ENCODE measurements at places on chromosomes 5 and 9. TPM values are rescaled to one million over a fixed set of nuclear protein-coding genes. Genes with fewer than 3 reads are reported as not detected.

DNA sequence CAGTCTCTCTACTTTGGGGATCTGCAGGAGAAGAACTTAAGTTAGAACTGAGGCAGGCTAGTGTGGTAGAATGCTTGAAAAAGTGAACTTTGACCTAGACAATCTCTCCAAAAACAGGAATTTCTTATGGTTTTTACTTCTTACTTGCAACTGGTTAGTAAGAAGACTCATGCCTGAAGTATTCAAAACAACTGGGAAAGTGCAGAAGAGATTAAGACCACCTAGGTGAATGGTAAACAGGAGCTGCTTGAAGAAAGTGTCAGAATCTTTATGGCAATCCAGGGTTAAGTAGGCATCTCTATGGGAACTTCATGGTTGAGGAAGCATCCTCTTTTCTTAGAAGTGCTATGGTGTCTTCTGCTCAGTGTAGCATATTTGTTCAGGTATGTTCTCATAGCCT, 428.6 kb upstream of the TLE4 start:
- no peak for DNase-seq

- DNase-seq: no peak
These were observed 154.0 kb downstream of the FRMD3 start for GRCh38 chr9:83384214-83384613.

DNA sequence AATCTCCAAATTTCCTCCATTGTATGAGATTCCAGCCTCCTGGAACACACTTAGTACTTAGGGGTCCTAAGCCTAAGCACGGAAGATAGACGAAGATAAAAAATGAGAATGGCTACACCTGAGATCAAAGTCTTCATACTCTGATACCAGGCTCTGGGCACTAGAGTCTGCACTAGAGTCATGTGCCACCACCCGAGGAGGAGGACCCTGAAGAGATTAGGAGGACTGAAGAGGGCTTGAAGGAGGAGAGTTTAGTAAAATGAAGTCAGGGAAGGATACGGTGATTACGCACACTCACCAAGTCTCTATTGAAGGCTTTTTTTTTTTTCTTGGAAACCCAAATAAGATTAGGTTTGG, 573 bp upstream of the SPATA24 start:
- no peak for DNase-seq

GRCh38 chr5:145847499-145848497, 12.7 kb upstream of the PRELID2 start:
- DNase-seq: peak; percentile 80

GRCh38 chr5:97338729-97339128, 155.7 kb upstream of the RIOK2 start:
- no peak for DNase-seq

GRCh38 chr9:134943836-134944235, 26.1 kb upstream of the FCN1 start:
- DNase-seq: no peak

DNA sequence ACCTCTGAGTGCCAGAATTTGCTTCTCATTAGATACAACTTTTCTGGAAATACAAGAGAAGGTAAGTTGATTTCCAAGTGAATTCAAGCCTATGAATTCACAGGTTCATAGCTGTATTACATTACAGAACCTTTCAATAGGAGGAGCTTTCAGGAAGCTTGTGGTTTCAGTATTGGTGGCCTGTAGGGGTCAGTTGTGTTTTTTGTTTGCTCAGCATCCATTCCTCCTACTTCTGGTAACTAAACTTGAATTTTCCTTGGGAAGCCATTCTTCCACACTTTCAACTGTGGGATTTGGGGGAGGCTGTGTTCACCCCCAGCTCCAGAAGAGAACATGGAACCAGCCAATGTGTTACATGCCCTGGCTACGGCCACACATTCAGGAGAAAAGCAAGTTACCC, 5.6 kb upstream of the CYSTM1 start:
- no peak for DNase-seq

DNA sequence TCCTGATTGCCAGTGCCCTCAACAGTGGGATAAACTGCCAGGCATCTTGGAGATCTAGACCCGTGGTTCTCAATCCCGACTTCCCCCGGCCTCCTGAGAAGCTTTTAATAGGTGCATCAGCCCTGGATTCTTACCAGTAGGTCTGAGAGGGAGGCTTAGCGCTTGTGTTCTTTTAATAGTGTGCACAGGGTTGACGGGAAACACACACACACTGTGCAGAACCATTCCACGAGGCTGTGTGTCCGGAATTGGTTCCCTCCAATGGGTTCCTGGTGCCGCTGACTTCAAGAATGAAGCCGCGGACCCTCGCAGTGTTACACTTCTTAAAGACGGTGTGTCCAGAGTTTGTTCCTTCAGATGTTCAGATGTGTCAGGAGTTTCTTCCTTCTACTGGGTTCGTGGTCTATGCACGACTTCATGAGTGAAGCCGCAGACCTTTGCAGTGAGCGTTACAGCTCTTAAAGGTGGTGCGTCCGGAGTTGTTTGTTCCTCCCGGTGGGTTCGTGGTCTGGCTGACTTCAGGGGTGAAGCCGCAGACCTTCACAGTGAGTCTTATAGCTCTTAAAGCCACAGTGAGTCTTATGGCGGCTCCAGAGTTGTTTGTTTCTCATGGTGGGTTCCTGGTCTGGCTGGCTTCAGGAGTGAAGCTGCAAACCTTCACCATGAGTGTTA, 46.6 kb upstream of the PRSS3 start:
- no peak for DNase-seq

DNA sequence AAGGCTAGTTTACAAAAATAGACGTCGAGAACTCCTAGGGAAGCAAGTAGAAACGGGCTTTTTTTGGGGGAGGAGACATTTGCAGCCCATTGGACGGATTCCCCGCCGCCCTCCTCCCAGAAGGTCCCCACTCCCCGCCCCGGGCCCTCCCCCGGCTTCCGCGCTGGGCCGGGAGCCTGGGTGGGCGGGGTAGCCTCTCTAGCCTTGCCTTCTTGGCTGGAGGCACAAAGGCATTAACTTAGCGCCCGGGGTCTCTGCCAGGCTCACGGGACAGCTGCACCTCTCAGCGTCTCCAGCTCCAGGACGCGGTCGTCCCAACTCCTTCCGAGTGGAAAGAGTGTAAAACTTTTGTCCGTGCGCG, at the start of gene DMRTA1:
Gene DMRTA1 (plus strand): TSS at position 236 of the 361 bp plus-strand sequence. CDS start 242 bp downstream, outside the sequence.
- DNase-seq: peak; percentile 57

GRCh38 chr5:55959208-55959607, 35.6 kb downstream of the IL6ST start:
- DNase-seq: no peak

DNA sequence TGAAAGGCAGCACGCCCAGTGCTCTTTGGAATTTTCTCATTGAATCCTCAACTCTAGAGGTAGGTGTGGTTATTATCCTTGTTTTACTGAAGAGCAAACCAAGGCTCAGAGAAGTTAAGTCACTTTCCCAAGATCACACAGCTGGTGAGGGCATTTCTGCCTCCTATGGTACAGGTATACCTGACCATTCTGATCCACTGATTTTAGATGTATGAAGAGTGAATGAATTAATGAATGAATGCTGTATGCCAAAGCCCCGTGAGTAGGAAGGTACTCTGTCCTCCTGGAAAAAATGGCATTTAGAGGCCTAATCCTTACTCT, 18.2 kb upstream of the CSF1R start:
- no peak for DNase-seq

DNA sequence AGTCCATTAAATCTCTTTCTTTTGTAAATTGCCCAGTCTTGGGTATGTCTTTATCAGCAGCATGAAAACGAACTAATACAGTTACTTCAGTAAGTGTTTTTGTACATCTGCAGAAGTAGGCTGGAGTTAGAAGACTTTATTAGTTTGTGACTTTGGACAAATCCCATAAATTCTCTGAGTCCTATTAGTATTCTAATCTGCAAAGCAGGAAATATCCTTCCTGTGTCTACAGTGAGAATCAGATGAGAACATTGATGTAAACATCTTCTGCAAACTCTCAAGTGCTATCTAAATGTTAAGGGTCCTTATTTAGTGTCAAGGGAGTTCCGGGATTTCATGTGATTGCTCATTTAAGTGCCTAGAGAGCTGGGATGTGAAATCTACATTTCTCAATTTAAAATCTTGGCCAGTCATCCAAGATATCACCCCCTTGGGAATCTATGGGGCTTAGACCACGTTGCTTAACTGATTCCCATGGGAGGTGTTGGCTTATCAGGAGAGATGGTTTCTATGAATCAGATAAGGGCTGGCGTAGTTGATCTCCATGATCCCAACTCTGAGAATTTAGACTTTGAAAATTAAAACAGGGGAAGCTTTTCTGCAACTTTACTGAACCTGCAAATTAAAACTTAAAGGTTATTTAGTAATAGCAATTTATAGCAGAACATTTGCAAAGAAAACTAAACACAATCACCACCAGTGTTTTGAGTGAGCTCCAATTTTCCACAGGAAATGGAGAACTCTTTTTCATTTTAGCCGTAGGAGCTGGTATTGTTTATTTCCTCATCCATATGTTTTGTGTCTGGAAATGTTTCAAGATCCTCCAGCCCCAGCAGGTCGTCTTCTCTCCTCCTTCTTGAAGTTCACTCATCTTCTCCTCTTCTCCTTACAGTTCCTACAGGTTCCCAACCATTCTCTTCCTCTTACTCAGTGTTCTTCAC, 241.6 kb upstream of the CD180 start:
- DNase-seq: peak; percentile 38

DNA sequence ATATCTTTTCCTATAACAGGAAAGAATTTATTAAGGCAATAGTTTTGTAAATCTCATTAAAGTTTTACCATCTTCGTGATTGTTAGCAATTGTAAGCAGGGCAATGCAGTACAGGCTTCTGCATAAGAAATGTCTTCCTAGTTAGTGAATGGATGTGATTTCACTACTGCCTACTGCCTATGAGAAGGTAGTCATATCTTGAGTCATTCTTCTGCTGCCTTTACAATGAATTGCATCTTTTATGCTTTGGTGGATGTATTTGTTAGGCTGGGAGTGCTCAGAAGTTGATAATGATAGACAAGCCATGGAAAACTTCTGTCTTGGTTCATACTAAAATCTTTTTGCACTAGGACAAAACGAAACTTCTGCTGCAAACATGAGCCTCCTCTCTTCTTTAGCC, 128.0 kb downstream of the ADAMTSL1 start:
- DNase-seq: peak; percentile 50

DNA sequence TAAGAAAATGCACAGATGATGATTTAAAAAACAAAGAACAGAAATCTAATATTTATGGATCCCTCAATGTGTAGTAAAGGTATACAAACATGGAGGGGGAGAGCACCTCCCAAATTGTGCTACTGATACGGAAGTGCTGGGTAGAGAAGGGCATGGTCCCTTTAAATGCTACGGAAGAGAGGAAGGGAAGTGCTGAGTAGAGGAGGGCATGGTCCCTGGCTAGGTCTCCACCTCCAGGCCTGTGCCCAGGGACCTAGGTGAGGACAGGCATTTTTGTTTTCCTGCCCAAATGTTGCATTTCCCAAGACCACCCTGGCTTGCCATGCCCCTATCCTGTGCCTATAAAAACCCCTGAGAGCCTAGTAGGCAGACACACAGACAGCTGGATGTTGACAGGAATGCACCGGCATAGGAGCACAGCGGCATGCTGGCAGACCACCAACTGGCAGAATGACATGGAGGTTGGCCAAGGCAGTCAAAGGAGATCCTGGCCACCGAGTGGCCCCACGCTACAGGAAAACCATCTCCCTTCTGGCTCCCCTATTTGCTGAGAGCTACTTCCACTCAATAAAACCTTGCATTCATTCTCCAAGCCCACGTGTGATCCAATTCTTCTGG, 62.1 kb upstream of the SPDL1 start:
- DNase-seq: no peak

DNA sequence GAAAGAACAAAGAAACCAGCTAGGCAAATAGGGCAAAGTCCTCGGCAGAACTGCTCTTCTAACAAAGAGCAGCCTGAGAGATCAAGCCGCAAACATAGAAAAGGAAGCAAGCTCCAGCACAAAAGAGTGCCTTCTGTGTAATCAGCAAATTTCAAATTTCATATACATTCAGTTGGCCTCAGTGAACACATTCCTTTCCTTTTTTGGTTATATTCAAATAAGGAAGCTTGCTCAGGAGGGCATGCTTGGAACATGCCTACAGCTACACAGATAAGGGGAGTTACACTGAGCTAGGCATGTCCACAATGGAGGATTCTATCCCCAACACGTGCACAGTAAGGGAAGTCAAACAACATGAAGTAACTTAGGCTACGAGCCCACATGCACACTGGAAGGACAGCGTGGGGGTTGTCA, 23.4 kb downstream of the IL33 start:
- peak; percentile 33 for DNase-seq

DNA sequence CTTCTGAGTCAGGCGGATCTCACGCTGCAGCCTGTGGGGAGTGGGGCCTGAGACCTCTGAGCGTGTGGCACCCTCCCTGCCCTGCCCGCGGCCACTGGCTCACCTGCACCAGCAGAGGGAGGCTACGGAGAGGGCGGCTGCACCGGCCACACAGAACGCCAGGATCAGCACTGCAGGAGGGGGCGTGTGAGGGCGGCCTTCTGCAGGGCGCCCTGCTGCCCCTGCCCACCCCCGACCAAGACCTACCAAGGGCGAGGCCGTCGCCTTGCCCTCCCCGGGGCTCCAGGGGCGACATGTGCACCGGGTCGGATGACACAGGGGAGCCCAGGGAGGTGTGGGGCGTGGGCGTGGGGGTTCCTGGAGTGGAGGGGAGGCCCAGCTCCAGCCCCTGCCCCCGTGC, 5.4 kb downstream of the NPDC1 start:
- no peak for DNase-seq

- no peak for DNase-seq
These were observed 270.1 kb downstream of the ARHGEF28 start for GRCh38 chr5:73896097-73896496.

DNA sequence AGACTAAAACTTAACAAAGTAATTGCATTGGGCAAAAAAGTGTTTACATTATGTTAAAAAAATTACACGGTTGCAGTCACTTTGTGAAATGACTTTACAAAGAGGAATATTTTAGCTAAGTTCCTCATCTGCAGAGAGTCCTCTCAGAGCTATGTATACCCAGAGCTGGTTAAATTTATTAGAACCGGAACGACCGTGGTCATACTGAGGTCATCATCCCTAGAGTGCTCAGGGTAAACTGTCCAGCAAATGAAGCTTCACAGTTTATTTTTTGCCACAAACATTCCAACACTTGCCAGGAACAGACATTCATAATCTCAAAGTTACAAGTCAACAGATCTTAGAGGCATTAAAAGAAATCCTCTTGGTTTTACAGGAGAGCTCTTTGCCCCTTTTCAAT, 897 bp downstream of the ROPN1L start:
- no peak for DNase-seq

The FOXD4L5 gene
- total RNA-seq: under 0.01 TPM

The CDC25C gene
- total RNA-seq: 8.9 TPM

The PAX5 gene
- not detected for total RNA-seq

The MED22 gene
- 19.7 TPM for total RNA-seq

The GFI1B gene
- total RNA-seq: not detected

The PLAC8L1 gene
- not detected for total RNA-seq

The DMGDH gene
- 7.3 TPM for total RNA-seq

The LCN1 gene
- total RNA-seq: not detected

The SAXO1 gene
- total RNA-seq: 0.18 TPM

The PRRX2 gene
- total RNA-seq: 36.1 TPM

The PCDHGC5 gene
- 7.0 TPM for total RNA-seq

The PKD2L2 gene
- total RNA-seq: not detected

The LHX3 gene
- total RNA-seq: not detected

The C5orf15 gene
- 31.1 TPM for total RNA-seq

The FCN1 gene
- total RNA-seq: not detected
